ENCODE measurements at places on chromosomes 1 and 21. TPM values are rescaled to one million over a fixed set of nuclear protein-coding genes. Genes with fewer than 3 reads are reported as not detected.

- DNase-seq = no peak
Observed at GRCh38 chr21:40830836-40831235, 16.1 kb downstream of the DSCAM start.

GRCh38 chr1:8109216-8109615 lies 83.1 kb upstream of the ERRFI1 start:
- DNase-seq = no peak

DNA sequence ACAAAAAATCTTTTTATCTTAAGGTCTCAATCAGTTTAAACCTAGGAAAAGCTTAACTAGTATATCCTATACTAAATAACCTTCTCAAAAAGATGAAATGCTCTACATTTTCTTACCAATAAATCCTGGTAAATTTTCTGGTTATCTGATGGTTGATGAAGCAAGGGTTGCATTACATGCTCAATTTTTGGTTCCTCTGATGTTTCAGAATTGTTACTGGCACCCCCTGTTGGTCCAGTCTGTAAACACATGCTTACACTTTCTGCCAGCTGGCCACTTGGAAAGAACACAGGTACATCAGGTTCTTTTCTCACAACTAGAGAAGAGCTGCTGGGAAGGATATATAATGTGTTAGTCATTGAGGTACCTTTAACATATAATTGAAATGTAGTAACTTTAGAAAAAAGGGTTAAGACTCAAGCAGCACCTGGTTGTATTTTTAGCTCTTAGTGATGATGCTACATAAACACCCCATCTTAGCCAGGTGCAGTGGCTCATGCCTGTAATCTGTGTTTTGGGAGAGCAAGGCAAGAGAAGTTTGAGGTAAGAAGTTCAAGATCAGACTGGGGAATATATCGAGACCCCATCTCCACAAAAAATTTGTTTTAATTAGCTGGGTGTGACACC lies 30.9 kb upstream of the TAL1 start:
- DNase-seq = peak; percentile 33

DNA sequence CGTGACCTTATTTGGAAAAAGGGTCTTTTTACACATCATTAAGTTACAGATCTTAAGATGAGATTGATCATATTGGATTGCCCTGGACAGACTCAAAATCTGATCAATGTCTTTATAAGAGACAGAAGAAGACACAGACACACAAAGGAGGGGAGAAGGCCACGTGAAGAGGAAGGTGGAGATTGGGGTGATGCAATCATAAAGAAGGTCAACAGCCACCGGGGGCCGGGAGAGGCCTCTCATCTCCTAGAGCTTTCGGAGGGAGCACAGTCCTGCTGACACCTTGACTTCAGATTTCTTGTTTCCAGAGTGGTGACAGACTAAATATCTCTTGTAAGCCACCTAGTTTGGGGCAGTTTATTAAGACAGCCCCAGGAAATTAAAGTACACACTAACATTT lies 204.6 kb upstream of the CSF3R start:
- DNase-seq = no peak

DNA sequence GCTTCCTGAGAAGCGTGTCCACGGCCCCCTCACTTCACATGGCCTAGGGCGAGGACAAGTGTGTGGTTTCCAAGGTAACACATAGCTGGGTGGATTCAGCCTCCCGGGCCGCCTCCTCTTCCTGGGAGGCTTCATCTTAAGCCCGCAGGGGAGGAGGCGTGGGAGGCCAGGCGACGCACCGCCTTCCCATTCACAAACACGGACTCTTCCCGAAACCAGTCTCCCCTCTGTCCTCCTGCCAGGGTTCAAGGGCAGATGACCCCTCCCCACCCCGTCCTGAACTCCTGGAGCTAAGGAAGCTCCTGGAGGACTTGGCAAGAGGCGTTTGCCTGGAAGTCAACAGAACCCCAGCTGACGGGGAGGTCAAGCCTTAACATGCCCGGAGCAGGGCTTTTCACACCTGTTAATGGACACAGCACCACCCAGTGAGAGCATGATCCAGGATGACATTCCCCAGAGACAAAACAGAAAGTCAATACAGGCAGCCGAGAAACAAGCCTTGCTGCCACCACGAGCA lies 56.7 kb downstream of the KCNN3 start:
- DNase-seq = peak; percentile 26

Gene CKS1B
- total RNA-seq = 45.5 TPM

DNA sequence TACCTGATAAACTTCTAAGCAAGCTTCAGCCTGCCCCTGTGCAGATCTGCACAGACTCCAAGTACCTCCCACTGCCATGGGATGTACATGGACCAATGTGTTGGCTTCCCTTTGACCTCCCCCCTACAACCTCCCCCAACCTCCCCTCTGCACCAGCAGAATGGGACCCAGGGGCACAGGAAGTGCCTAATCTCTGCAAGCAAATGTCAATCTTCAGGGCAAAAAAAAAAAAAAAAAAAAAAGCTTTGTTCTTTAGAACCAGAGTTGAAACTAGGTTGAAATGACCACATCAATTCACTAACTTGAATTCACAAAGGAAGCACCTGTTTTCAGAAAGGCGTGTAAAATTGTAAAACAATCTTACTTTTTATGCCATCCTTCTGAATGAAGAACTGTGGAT lies 53.9 kb upstream of the TIAM1 start:
- no peak for DNase-seq

Gene TCHHL1
- 0.12 TPM for total RNA-seq

Gene KRTAP13-2
- total RNA-seq = not detected

DNA sequence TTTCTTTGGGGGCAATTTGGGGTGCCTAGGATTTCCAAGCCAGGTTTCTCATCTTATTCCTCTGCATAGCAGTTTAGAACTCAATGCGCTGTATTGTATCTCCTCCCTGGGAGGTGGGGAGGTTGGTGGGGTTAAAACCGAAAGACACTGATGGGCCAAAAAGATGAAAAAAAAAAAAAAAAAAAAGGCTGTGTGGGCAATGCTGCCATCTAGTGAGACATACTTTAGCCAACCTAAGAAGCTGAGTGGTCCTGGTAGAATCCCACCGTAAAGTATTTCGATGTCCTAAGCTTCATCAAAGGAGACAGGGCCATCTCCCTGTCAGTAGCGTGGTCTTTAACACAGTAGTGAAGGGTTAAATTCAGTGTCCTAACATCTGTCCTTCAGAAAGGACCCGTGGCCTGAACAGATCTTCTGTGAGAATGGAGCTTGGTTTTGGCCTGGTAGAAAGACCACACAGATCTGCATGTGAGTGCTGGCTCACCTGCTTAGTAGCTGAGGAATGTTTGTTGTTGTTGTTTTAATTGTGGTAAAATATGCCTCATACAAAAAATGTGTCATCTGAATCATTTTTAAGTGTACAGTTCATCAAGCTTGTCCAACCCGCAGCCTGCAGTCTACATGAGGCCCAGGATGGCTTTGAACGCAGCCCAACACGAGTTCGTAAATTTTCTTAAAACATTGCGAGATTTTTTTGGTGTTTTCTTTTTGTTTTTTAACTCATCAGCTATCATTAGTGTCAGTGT lies 226.2 kb downstream of the KIF26B start:
- no peak for DNase-seq

Gene OR2T29
- not detected for total RNA-seq

GRCh38 chr1:247054992-247055415 lies 23.6 kb downstream of the ZNF670 start:
- peak; percentile 66 for DNase-seq

- peak; percentile 57 for DNase-seq
Observed at GRCh38 chr1:61318319-61319125, 236.2 kb downstream of the NFIA start.

Gene FMO2
- total RNA-seq = 3.2 TPM

Gene KANK4
- total RNA-seq = 5.2 TPM

DNA sequence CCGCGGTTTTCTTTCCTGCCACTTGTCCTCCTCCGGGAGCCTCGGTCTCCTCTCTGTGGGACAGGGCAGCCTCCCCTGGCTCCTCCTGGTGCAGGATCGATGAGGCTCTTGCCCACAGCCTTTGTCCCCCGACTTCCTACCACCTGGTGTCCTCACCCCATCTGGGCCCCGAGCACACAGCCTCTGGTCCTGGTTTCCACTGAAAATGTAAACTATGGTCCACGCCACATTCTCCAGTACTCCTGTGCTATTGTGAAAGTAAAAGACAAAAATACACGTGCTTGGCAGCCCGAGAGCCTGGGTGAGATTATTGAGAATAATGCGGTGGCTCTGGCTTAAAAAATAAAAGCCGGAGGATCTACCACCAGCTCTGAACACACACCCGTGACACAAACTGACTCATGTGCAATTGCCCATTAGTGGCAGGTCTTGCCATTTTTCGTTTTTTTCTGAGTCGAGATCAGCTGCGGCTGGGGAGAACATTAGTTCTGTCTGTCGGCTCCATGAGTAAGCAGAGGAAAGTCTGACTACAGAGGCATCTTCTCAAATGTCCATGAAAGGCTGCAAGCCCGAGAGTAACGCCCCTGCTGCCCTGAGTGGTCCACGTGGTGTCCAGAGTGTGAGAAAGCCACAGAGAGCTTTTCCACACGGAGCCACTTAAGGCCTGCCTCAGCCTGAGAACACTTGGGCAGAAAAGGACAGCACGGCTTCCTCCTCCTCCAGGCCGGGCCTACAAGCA lies 5.7 kb upstream of the COL6A2 start:
- DNase-seq = peak; percentile 70

DNA sequence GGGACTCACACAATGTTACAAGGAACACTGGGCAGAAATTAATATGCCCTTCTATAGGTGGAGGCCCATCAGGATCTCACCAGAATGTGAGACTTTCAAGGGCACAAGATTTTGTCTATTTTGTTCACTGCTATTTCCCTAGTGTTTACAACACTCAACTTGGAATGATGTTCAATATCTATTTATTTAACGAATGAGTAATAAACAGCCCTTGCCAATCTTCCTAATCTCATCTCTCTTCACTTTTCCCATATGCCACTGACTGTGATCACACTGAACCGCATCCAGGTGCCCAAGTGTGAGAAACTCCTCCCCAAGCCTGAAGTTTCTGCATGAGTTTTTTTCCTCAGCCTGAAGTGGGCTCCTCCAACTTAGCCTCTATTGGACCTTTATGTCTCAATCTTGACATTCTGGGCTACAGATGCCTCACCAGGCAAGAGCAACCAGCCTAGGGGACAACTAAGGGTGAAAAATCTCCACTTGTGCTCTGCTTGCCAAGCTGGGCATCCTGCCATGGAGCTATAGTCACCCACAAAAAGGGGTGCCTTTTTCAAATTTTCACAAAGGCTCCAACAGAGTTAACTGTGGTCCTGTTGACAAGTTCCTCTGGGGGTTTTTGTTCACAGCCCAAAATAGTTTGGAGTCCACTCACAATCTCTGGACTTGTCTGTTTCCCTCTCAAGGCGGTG lies 105.6 kb downstream of the PLPP3 start:
- DNase-seq = no peak

- no peak for DNase-seq
Observed at GRCh38 chr1:172932981-172933380, 117.8 kb downstream of the TNFSF18 start.

DNA sequence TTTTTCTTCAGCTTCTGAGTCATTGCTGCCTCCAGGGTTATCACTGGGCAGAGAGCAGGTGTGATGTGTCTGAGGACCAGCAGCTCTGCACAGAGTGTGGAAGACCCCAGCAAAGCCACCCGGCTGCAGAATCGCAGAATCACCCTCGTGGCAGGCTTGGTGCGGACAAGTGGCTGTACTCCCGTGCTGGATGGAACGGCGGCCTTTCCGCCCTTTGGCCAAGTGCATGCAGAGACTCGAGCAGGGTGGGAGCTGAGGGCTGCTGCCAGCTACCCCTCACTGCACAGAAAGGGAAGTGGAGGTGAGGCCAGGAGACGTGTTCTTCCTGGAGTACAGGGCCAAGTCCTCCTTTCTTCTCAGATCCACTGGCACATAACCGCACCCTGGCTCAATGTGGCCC lies 162.5 kb downstream of the PCBP3 start:
- no peak for DNase-seq

Gene LCE3E
- total RNA-seq = not detected

DNA sequence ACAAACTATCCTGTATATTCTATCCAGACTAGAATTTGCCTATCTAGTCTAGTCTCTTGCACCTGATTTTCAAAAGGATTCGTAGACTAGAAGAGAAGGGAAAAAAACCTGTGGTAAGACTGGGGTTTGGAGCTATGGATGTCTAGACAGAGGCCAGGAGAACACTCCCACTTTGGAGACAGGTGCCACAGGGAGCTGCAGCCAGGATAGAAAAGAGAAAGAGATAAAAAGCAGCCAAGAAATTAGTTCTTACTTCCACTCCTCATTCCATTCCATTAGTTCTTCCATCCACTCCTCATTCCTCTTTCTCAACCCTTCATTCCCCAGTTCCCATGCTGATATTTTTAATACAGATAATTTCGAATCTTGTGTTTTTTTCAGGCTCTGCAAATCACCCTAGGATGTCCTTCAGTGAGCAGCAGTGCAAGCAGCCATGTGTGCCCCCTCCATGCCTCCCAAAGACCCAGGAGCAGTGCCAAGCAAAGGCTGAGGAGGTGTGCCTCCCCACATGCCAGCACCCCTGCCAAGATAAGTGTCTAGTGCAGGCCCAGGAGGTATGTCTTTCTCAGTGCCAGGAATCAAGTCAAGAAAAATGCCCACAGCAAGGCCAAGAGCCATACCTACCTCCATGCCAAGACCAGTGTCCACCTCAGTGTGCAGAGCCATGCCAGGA lies 496 bp downstream of the PRR9 start:
- DNase-seq = no peak

- DNase-seq = peak; percentile 32
Observed at GRCh38 chr1:209335178-209335577, 248.3 kb upstream of the CAMK1G start.

DNA sequence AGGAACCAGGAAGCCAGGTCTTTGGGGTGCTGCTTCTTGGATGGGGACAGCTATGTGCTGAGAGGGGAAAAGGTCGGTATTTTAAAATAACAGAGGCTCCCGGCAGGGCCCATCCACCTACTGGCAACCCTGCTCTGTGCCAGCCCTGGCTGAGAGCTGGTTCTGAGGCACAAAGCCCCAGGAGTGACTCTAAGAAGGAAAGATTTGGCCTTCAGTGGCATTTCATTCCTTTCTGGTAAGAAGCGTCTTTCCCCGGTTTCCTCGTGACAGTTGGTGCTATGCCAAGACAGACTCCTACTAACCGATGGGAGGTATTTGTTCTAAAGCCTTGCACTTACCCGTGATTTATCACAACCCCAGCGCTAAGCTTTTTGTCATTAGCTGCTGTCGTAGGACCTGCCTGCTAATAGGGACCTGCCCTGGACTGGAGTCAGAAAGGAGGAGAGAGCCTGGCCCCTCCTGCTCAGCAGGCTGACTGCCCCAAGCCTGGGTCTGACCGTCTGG lies 123.1 kb upstream of the ADAR start:
- DNase-seq = peak; percentile 30

Gene NOS1AP
- total RNA-seq = 4.1 TPM

GRCh38 chr1:8396786-8397406 lies 79.0 kb downstream of the SLC45A1 start:
- DNase-seq = no peak

Measured in testis (tissue), 5 donors.